GM23248 (cell line): ENCODE measurements at places on chromosomes 3 and 15. TPM values are rescaled to one million over a fixed set of nuclear protein-coding genes. Genes with fewer than 3 reads are reported as not detected.

The TEX264 gene
- 77.9 and 89.8 TPM in 2 replicates for total RNA-seq

The CMTM7 gene
- 6.3 and 7.1 TPM in 2 replicates for total RNA-seq

GRCh38 chr15:65091946-65092770 is 15.6 kb downstream of the KBTBD13 start:
- no peak for DNase-seq

DNA sequence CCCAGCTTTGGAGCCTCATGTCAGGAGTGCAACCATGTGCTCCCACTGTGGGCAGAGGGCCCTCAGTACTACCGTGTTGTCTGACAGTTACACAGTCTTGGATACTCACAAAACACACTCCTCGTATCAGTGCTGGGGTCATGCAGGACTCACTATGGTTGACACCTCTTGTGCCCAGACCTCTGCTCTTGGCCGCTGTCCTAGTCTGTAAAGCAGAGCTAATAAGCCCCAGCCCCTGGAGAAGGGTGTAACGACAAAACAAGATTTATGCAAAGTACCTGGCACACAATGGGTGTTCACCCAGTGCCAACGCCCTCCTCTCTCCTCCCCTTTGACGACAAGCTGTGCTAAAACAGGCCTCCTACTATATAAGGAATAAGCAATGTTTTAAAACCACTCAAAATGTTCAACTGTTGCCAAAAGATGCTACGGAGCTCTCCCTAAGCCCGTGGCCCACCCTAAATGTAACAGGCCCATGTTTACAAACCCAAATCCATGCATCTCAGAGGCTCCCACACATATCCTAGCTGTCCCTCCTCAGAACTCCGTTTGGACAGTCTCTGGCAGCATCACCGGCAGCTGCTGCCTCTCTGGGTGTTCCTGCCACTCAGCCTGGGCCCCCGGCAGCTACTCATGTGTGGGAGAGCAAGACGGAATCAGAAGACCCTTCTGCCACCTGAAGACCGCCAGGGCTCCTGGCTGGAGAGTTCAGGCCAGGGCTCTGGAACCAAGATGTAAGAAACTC is 65.8 kb downstream of the MRPL46 start:
- DNase-seq = no peak
